ENCODE measurements at places on chromosomes 11 and 22. TPM values are rescaled to one million over a fixed set of nuclear protein-coding genes. Genes with fewer than 3 reads are reported as not detected.

The POU2F3 gene
- 0.13 TPM for total RNA-seq

The CLDN5 gene
- 793 TPM for total RNA-seq

The OR52E8 gene
- total RNA-seq: not detected

The KCTD14 gene
- total RNA-seq: under 0.01 TPM

The KIF18A gene
- 8.7 TPM for total RNA-seq

The FGF19 gene
- not detected for total RNA-seq

The HYLS1 gene
- total RNA-seq: 5.8 TPM

DNA sequence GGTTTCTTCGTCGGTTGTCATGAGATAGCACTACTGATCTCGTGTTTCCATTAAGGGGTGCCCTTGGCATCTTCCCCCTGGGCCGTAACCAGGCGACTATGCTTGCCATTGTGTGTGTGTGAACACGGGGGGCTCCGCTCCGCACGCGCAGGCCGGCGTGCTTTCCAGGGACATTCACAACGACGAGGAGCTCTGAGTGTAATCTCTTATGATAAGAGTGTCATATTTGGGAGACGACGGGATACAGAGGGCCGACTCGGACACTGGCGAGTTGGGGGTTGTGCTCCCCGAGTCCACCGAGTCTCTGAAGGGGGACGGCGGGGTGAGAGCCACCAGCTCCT, 170.9 kb upstream of the CTSC start:
- DNase-seq: peak; percentile 4

GRCh38 chr11:95660038-95660437, 129.5 kb downstream of the FAM76B start:
- no peak for DNase-seq

DNA sequence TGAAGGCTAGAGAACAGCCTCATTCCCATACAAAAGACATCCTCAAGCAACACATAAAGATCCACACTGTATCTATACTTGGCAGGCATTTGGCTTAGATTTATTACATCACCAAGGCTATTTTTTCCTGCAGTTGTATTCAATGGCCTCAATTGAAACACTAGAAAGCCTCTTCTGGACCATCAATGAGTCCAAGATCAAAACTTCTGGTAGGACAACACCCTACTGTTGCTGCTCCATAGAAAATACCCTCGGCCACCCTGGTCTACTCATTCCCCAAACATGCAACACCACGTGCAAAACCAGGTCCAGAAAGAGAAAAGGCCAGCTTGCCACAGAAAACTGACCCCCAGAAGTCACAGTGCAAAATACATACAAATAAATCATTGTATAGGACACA, 56.9 kb upstream of the CADM1 start:
- no peak for DNase-seq

GRCh38 chr11:2377511-2378443, 667 bp downstream of the CD81 start:
- no peak for DNase-seq

DNA sequence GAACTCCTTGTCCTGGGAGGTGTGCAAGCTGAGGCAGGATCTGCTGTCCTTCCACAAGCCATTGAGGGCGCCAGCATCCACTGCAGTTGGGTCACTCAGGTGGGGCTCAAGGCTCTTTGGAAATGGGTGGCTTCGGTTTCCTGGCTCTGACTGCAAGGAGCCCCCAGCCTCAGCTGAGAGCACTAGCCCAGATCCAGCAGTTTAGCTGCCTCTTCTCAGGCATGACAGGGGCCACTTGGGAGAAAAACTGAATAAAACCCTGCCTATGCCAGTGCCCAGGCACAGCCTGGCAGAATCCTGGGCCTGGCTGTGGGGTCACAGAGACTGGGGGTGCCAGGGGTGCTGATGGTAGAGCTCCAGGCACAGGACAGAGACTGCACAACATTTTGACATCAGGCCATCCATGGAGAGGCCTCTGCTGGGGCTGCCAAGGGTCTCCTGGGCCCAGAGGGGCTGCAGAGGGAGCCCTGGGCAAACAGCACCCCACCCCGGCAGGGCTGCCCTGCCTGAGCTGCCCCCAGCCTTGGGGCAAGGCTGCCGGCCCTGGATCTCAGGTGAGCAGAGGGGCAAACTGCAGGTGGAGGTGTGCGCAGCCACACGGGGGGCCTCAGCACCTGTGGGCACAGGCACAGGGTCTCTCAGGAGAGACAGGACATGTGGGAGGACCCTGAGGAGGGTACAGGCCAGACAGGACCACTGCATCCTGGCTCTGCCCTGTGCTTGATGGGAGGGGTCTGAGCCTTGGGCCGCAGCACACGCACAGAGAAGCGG, 28.3 kb downstream of the RTN4R start:
- no peak for DNase-seq

DNA sequence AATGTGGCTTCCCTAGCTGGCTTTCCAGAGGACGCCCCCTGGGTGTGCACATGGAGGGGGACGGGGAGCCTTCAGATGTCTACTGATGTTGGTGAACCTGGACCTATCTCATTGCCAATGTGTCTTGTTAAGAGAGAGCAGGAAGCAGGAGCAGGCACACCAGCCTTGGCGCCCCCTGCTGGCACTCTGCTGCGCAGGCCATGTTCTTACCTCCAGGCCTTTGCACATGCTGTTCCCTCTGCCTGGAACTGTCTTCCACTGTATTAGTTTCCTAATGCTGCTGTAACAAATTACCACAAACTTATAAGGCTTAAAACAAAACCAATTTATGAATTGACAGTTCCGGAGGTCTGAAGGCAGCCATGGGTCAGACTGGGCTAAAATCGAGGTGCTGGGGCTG, 23.6 kb upstream of the MN1 start:
- no peak for DNase-seq

DNA sequence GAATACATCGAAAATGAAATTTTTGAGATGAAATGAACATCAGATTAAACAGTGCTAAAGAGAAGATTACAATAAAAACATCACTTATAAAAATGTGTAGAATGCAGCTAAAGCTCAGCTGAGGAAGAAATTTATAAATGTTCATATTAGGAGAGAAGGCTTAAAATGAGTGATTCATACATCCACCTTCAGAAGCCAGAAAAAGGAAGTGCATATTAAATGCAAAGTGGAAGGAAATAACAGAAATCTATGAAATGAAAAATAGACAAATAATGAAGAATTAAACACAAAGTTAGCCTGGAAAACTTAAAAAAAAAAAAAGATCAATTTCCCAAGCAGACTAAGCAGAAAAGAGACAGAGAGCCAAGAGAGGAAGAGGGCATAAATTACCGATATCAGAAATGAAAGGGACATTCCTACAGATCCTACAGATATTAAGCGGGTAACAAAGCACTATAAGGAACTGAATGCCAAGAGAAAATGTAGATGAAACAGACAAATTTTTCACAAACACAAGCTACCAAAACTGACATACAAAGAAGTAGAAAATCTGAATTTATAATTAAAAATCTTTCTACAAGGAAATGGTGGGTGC, 7.2 kb upstream of the MOB2 start:
- no peak for DNase-seq

- DNase-seq: peak; percentile 69
These were observed 7.2 kb downstream of the AHNAK start for GRCh38 chr11:62539238-62539925.

DNA sequence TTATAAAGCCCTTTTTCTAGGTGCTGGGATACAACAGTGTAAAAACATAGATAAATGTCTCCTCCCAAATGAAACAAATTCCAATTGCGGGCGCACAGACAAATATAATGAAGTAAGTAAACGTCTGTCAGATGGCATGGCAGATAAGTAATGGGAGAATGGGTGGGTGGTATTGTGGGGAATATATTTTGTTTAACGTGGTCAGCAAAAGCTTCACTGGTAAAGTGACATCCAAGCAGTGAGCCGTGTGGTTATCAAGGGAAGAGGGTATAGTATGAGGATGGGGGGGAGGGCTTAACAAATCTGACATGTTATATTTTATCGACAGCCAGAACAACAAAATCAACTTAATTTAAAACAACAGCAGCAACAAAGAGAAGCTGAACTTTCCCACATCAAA, 1.2 kb downstream of the SVIP start:
- no peak for DNase-seq

GRCh38 chr11:113174882-113175281, 139.5 kb upstream of the TTC12 start:
- DNase-seq: no peak
